ENCODE measurements at places on chromosomes 6 and 20. TPM values are rescaled to one million over a fixed set of nuclear protein-coding genes. Genes with fewer than 3 reads are reported as not detected.

DNA sequence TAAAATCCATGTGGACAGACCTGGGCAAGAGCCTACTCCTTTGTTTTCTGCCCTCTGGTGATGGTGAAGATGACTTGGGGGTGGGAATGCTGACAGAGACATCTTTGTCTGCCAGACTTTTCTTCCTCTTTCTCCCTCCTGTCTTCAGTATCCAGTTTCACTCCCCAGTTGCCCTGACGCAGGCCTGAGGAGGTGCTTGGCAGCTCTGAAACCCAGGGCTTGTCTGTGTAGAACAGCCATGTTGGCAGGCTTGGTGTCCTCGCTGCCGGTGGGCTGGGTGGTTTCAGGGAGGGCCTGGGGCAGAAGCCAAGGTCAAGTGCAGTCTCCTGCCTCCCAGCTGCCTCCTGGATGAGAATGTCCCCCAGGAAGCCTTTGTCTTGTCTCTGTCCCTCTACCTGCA, 22.5 kb downstream of the CCDC167 start:
- DNase-seq: no peak

DNA sequence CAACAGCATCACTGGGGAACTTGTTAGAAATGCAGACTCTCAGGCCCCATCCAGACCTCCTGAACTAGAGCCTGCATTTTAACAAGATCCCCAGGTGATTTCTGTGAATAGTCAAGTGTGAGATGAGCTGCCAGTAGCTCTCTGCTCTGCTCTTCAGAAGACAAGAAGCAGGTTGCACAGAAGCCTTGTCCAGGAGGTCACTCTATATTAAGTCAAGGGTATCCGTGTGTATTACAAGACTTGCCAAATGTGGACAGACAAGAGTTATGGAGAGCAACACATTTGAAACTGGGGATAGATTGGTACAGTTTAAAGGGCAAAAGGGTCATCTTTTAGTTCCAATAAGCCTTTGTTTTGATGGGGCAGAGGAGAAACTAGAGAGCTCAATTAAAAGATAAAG, 23.2 kb upstream of the RIN2 start:
- DNase-seq: no peak

DNA sequence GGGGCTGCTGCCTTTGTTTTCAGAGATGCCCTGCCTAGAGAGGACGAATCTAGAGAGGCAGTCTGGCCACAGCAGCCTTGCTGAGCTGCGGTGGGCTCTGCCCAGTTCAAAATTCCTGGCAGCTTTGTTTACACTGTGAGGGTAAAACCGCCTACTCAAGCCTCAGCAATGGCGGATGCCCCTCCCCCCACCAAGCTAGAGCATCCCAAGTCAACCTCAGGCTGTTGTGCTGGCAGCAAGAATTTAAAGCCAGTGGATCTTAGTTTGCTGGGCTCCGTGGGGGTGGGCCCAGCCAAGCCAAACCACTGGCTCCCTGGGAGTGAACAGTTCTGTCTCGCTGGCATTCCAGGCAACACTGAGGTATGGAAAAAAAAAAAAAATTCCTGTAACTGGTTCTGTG, 970.9 kb downstream of the TBC1D32 start:
- no peak for DNase-seq

- no peak for DNase-seq
These were observed 654 bp downstream of the TMEM14C start for GRCh38 chr6:10723567-10723881.

- peak; percentile 57 for DNase-seq
These were observed 15.7 kb upstream of the POU5F1 start for GRCh38 chr6:31186052-31186734.

DNA sequence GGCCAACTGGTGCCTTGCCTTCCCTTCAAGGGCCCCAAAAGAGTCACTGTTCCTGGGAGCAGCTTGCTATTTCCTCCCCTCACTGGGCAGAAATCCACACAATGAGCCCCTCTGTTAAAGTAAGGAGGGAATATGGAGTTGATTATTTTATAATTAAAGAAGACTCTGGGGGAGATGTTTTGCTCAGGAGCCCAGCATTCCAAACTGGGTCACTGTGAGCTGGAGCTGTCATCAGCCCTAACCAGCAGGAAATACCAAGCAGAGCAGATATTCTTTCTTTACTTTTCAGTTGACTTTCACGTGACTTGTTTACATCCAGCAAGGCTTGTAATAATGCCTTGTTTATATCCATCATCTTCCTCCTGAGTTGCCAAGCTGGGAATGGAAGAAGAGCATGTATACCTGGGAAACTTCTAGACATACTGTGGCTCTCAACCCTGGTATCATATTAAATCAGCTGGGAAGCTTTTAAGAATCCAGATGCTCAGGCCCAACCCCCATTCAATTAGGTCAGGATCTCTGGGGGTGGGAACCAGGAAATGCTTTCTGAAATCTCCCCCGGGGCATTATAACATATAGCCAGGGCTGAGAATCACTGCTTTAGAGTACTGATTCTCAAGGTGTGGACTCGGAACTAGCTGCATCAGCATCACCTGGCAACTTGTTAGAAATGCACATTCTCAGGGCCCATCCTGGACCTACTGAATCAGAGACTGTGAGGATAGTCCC, 175.6 kb upstream of the MYLIP start:
- DNase-seq: no peak

GRCh38 chr6:33851959-33852358, 48.2 kb upstream of the MLN start:
- DNase-seq: peak; percentile 38

DNA sequence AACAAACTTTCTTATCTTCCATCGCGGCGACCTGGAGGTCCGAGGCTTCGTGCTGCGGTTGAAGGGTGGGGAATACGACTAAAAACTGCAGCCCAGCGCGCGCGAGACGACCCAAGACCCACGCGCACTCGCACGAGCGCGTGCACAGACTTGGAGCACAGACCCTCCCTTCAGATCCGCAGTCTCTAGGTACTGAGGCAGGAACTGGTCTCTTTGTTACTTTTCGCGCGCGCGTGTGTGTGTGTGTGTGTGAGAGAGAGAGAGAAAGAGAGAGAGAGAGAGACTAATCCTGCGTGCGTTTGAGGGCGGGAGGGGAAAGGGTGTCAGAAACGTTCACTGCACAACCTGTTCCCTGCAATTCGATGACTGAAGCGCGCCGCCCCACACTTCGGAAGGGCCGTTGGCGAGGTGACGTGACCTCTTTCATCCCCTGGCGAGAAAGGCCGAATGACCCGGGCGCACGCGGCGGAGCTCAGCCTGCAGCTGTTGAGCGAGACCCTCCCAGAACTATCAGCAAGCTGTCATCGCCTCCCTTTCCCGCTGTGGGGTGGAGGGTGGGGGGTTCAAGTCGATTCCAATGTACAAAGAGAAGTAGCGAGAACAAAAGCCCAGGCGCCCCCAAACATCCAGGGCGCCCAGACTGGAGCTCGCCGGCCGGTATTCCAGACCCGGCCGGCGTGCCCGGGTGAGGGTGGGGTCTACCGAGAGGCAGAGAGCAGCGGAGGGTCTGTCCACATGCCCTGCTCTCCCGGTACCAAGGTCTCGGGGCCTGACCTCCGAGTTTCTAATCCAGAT, 1.5 kb upstream of the TUBB2B start:
- no peak for DNase-seq

DNA sequence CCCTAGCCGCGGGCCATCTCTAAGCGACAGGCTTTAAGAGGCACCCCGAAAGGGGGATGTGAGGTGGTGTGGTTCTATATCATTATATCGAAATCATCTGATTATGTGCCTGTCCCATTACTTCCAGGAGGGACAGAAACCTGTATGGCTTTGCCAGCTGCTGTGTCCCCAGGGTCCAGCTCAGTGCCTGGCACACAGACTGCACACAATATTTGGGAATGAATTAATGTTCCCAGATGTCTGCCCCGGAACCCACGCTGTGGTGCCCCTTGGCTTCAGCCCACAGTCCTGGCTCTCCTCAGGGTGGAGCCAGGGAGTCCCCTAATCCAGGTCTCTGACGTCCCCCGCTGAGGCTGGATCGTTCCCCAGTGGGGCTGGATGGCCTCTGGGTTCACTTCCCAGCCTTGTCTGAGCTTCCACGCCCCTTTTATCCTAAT, 8.9 kb upstream of the AHCY start:
- DNase-seq: no peak

GRCh38 chr6:28203201-28203600, 21.9 kb upstream of the ZSCAN9 start:
- DNase-seq: no peak

DNA sequence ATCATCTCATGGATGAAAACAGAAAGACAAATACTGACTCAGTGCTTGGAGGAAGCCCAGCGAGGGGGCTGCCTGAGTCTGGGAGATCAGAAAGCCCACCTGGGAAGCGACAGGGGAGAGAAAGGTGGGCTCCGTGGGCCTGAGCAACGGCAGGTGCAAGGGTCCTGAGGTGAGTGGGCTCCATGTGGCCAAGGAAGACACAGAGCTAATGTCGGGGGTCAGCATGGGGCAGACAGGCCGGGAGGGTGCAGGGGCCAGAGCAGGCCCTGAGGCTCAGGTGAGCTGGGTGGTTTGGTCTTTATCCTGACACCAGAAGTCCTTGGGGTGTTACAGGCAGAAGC, 18.8 kb downstream of the APCDD1L start:
- no peak for DNase-seq

GRCh38 chr20:34334654-34335407, 28.2 kb upstream of the ITCH start:
- DNase-seq: peak; percentile 42

GRCh38 chr6:53758496-53758895, 36.3 kb upstream of the LRRC1 start:
- DNase-seq: no peak

DNA sequence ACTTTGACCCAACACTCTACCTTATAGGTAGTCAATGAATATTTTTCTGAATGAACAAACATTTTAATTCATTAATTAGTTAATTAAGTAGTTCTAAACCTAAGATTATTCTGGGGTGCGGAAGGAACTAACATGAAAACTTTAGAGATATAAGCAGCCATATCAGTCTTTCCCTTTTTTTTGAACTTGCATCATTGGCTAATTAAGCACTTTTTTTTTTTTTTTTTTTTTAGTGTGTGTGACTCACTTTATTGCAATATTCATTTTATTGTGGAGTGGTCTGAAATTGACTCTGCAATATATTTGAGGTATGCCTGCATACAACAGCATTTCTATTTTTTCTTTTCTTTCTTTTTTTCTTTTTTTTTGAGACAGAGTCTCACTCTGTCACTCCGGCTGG, 21.8 kb upstream of the AMD1 start:
- no peak for DNase-seq

DNA sequence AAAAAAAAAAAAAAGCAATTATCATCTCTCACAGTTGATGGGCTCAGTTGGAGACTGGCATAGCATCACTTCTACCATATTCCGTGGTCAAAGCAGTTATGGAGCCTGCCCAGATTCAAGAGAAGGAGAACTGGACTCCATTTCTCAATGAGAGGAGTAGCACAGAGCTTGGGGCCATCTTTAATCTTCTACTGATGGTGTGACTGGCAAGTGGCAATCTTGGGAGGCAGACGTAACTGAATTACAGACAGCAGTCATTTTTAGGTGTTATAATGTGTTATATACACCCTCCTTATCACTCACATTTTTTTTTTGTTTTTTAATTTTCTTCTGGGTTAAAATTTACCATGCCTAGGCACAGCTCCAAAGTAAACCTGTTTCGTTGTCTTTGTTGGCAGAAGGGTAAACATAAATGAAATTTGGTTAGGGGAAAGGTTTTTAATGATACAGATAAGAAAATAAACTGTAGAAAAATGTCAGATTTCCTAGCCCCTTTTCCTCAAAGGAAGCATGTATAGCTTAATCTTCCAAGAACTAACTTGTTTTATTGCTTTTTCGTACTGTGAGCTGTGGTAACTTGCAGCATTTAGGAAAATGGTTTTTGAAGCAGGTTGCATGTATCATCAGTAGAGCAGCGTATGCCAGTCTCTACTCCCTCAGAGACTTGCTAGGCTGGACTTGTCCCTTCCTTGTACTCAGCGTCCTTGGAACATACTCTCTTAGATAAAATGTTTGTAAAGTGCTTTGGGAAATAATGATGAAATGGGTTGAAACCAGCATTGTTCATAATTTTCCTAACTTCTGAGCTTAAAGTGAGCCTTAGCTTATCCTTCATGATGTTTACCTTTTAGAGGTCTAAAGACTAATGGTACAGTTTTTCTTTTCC, 25.7 kb downstream of the ZFAND3 start:
- DNase-seq: no peak

DNA sequence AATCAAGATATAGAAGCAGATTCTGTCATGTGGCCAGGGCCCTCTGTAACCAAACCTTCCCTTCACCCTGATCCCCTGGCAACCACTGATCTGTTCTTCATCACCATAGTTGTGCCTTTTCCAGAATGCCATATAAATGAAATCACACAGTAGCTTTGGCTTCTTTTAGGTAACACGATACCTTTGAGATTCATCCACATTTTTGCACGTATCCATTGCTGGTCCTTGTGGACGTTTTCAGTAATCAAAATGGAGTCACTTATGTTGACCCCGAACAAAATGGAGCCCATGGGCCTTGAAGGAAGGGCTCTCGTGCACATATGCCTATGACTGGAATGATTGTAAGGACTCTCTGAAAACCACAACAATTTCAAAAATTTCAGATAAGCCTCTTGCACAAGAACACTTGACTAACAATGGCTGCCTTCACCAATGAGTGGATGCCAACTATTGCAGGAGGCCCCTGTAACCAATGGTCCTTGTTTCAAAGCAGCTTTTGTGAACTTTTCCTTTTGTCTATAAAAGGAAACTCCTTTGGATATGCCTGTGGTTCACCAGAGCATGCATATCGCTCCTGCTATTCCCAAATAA, 84.3 kb upstream of the RALY start:
- DNase-seq: peak; percentile 52

- peak; percentile 54 for DNase-seq
These were observed 20.1 kb upstream of the RNGTT start for GRCh38 chr6:88983532-88983931.

GRCh38 chr6:110609101-110609500, 132.7 kb upstream of the SLC22A16 start:
- no peak for DNase-seq

GRCh38 chr20:59750209-59750840, 146.0 kb downstream of the PHACTR3 start:
- DNase-seq: no peak

GRCh38 chr6:25556516-25556915, 95.5 kb upstream of the SCGN start:
- peak; percentile 83 for DNase-seq

- no peak for DNase-seq
These were observed 16.8 kb downstream of the SOX4 start for GRCh38 chr6:21610341-21610740.

DNA sequence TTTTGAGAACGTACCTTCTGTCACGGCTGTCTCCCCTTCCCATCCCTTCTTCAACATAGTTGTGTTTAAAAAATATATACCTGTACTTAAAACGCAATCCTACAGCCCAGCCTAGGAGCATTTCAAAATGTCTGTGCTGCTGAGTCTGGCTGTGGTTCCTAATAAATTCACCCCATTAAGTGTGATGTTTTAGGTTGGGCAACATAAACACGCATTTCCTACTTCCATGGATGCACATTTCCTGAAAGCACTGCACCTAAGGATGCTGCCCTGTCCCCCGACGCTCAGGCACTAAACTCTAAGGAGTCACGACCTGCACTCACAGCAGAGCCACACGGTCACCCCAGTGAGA, 1.2 kb downstream of the REV3L start:
- no peak for DNase-seq

The SRMS gene
- total RNA-seq: 1.4 TPM

The RAET1L gene
- 1.2 TPM for total RNA-seq

The IRAK1BP1 gene
- 4.6 TPM for total RNA-seq

The RAB32 gene
- 39.7 TPM for total RNA-seq

The PKHD1 gene
- not detected for total RNA-seq

The IFNGR1 gene
- 58.4 TPM for total RNA-seq

The CNR1 gene
- not detected for total RNA-seq

The C6orf58 gene
- total RNA-seq: not detected

The MPIG6B gene
- not detected for total RNA-seq
